ENCODE measurements at places on chromosomes 3 and 15. TPM values are rescaled to one million over a fixed set of nuclear protein-coding genes. Genes with fewer than 3 reads are reported as not detected.

Gene TRAIP
- 2.5 TPM for total RNA-seq

Gene GOLGA8R
- 2.0 TPM for total RNA-seq

Gene UBA7
- 10.7 TPM for total RNA-seq

Gene TMEM207
- total RNA-seq = 2.9 TPM

Gene RYR3
- 0.37 TPM for total RNA-seq

Gene CPLX3
- total RNA-seq = not detected

Gene SOX2
- total RNA-seq = 3.5 TPM

Gene FHIT
- 13.0 TPM for total RNA-seq

Gene GRK7
- 0.07 TPM for total RNA-seq

Gene AAGAB
- 32.0 TPM for total RNA-seq

Gene NR2F2
- total RNA-seq = 23.0 TPM

Gene FGF12
- total RNA-seq = 4.9 TPM

Gene SLC28A1
- 2.7 TPM for total RNA-seq

Gene CP
- total RNA-seq = 22.3 TPM

Gene DUOXA1
- total RNA-seq = 7.5 TPM

Gene CLRN1
- total RNA-seq = not detected

Gene CPNE9
- not detected for total RNA-seq

Gene SERPINI2
- total RNA-seq = not detected

Gene MAGEL2
- 3.1 TPM for total RNA-seq

Gene CADM2
- 7.8 TPM for total RNA-seq

Gene SLC25A20
- total RNA-seq = 61.3 TPM

Gene LRIG1
- 12.5 TPM for total RNA-seq

Gene BOC
- total RNA-seq = 20.4 TPM

Gene HTR3E
- total RNA-seq = not detected

Gene OGG1
- 34.7 TPM for total RNA-seq

Gene AGBL1
- total RNA-seq = not detected

Gene MESP2
- total RNA-seq = 1.2 TPM

Gene SNTN
- not detected for total RNA-seq

Gene MKRN3
- 0.57 TPM for total RNA-seq

Gene SIDT1
- 0.90 TPM for total RNA-seq

Gene EFCC1
- 0.23 TPM for total RNA-seq

Gene PDZRN3
- total RNA-seq = 42.9 TPM

Gene WDR72
- 6.4 TPM for total RNA-seq

Gene FANCD2
- 8.8 TPM for total RNA-seq

Gene CAPN3
- 21.1 TPM for total RNA-seq

Gene EID1
- total RNA-seq = 218 TPM

Gene CFAP91
- total RNA-seq = 2.3 TPM

Gene AMIGO3
- total RNA-seq = 0.57 TPM

Gene FSIP1
- 0.60 TPM for total RNA-seq

Gene PRR20G
- total RNA-seq = not detected

Gene CYP1A2
- total RNA-seq = not detected

Gene KNG1
- 88.9 TPM for total RNA-seq

Gene AADACL2
- 0.10 TPM for total RNA-seq
